Upper lobe of left lung (tissue), 6 donors: ENCODE measurements at places on chromosomes 1 and 21. TPM values are rescaled to one million over a fixed set of nuclear protein-coding genes. Genes with fewer than 3 reads are reported as not detected.

The GPR25 gene
- total RNA-seq, result 0.54 TPM

The VAV3 gene
- total RNA-seq, result 13.6 TPM

The RGSL1 gene
- total RNA-seq, result not detected

The ATAD3B gene
- 34.3 TPM for total RNA-seq

The MPZ gene
- total RNA-seq, result 2.3 TPM

The TMEM82 gene
- total RNA-seq, result not detected

The HUNK gene
- 6.2 TPM for total RNA-seq

The DNAI4 gene
- 17.4 TPM for total RNA-seq

The PCBP3 gene
- 10.5 TPM for total RNA-seq

The DNM3 gene
- total RNA-seq, result 18.4 TPM

The C2CD4D gene
- total RNA-seq, result not detected

GRCh38 chr1:52602856-52603600 lies 857 bp downstream of the GPX7 start:
- no peaks in the 10 kb centered on the region for H3K36me3 ChIP-seq
- no peaks in the 10 kb centered on the region for H3K27me3 ChIP-seq
- no peak for DNase-seq
- H3K27ac ChIP-seq, result peak overlapping the region; percentile 34

DNA sequence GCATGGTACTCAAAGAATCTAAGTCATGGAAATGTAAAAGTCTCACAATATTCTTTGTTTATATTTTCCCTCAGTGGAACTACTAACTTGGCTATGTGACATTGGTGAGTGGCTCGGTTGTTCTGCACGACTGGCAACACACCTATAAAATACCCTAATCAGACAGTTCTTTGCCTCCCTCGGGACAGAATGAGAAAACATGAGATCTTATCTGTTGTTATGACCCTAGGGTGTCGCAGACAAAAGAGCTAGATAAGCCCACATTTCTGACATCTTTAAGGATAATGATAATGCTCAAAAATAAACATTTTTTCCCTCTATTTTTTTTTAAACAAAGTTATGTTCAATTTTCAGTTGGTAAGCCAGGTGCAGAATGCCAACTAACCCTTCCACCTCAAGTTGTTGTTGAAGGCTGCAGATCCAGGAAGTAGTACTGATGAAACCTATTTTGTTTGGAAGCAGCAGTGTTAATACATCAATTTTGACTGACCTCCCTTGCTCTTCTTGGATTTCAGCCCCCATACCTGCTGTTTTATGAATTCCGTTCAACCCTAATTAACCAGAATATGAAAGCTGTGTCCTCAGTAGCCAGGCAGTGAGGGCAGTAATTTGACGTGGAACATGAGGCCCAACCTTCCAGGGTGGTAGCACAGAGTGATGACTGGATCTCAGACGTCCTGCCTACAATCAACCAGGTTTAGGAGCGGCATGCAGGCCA lies 108.7 kb upstream of the DUSP10 start:
- H3K27me3 ChIP-seq, result no peaks in the 10 kb centered on the region
- H3K27ac ChIP-seq, result no peak overlapping the region
- DNase-seq, result no peak
- no peak overlapping the region for H3K4me3 ChIP-seq
- H3K36me3 ChIP-seq, result no peaks in the 10 kb centered on the region
- H3K4me1 ChIP-seq, result no peaks in the 10 kb centered on the region

GRCh38 chr1:12336413-12336812 lies 106.6 kb downstream of the VPS13D start:
- H3K27ac ChIP-seq, result no peak overlapping the region
- H3K27me3 ChIP-seq, result no peaks in the 10 kb centered on the region
- DNase-seq, result no peak
- H3K36me3 ChIP-seq, result peaks cover 29% of the 10 kb centered on the region
- no peak overlapping the region for H3K4me3 ChIP-seq
- H3K4me1 ChIP-seq, result peaks cover 7% of the 10 kb centered on the region

DNA sequence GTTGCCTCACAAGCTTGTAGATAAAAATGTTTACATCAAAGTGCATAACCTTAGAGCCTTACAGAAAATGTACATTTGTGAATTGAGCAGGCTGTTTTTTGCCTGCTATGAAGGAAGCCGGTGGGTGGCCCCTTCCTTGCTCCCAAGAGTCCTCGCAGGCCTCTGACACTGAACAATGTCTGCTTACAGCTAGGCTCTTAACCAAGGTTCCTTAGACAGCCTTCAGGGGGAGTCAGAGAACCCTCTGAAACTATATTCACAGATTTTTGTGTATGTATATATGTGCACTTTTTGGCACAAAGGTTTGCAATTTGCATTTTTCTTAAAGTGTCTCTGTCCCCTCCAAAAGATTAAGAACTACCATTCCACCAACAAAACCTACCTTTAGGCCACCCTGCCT lies 282.6 kb downstream of the BARHL2 start:
- no peak overlapping the region for H3K4me3 ChIP-seq
- H3K4me1 ChIP-seq, result no peaks in the 10 kb centered on the region
- no peaks in the 10 kb centered on the region for H3K27me3 ChIP-seq

DNA sequence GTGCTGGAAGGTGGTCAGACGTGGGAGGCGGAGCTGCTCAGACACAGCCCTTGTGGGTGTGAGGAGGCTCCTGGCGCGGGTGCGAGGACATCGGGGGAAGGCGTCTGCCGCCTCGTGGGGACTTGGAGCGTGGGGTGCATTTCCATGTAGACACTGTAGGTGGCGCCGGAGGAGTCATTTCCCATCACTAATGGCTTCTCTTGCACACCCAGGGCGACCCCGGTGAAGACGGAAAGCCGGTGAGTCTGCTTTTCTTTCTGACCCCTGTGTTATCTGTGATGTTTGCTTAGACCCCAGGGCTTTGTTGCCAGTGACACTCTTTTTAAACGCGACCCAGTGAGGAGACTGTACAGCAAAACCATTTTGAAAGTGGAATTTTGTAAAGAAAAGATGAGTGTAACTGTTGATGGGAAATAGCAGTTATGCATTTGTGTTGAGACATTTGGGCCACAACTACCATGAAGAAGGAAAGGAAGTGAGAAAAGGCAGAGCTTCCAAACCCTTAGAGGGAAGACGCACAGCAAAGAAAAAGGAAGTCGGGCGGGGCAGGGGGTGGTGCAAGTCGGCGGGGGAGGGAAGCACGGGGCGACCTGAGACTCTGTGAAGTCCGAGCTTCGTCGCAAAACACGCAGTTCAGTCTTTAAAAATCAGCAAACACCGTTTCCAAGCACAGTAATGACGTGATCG lies 64.0 kb downstream of the SLC19A1 start:
- H3K4me1 ChIP-seq, result peaks cover 19% of the 10 kb centered on the region
- H3K27ac ChIP-seq, result peak overlapping the region; percentile 78
- peak overlapping the region; percentile 23 for H3K4me3 ChIP-seq
- DNase-seq, result peak; percentile 82
- H3K27me3 ChIP-seq, result no peaks in the 10 kb centered on the region
- H3K36me3 ChIP-seq, result peaks cover 34% of the 10 kb centered on the region

GRCh38 chr1:240658312-240658960 lies 46.5 kb upstream of the GREM2 start:
- H3K27ac ChIP-seq, result no peak overlapping the region
- DNase-seq, result no peak
- H3K36me3 ChIP-seq, result no peaks in the 10 kb centered on the region
- H3K27me3 ChIP-seq, result no peaks in the 10 kb centered on the region
- H3K4me1 ChIP-seq, result no peaks in the 10 kb centered on the region
- no peak overlapping the region for H3K4me3 ChIP-seq

GRCh38 chr1:181113059-181113641 lies 24.6 kb downstream of the IER5 start:
- no peak for DNase-seq
- no peaks in the 10 kb centered on the region for H3K36me3 ChIP-seq
- peaks cover 31% of the 10 kb centered on the region for H3K4me1 ChIP-seq
- H3K27me3 ChIP-seq, result no peaks in the 10 kb centered on the region
- no peak overlapping the region for H3K4me3 ChIP-seq

- H3K36me3 ChIP-seq, result no peaks in the 10 kb centered on the region
- no peaks in the 10 kb centered on the region for H3K27me3 ChIP-seq
- H3K27ac ChIP-seq, result no peak overlapping the region
- no peaks in the 10 kb centered on the region for H3K4me1 ChIP-seq
- DNase-seq, result no peak
- no peak overlapping the region for H3K4me3 ChIP-seq
Observed at GRCh38 chr1:75870951-75871350, 61.3 kb downstream of the ASB17 start.

GRCh38 chr21:27047658-27048314 lies 80.9 kb upstream of the ADAMTS5 start:
- DNase-seq, result no peak
- H3K4me3 ChIP-seq, result no peak overlapping the region
- H3K27ac ChIP-seq, result no peak overlapping the region
- H3K36me3 ChIP-seq, result no peaks in the 10 kb centered on the region

GRCh38 chr21:38852278-38852677 lies 46.5 kb downstream of the ETS2 start:
- no peaks in the 10 kb centered on the region for H3K27me3 ChIP-seq
- no peak for DNase-seq
- H3K4me3 ChIP-seq, result no peak overlapping the region
- H3K36me3 ChIP-seq, result no peaks in the 10 kb centered on the region
- H3K4me1 ChIP-seq, result no peaks in the 10 kb centered on the region

- H3K4me1 ChIP-seq, result peaks cover 10% of the 10 kb centered on the region
- H3K36me3 ChIP-seq, result no peaks in the 10 kb centered on the region
- H3K27me3 ChIP-seq, result no peaks in the 10 kb centered on the region
- no peak overlapping the region for H3K4me3 ChIP-seq
- DNase-seq, result peak; percentile 59
Observed at GRCh38 chr1:179814546-179814838, 63.1 kb downstream of the TOR1AIP2 start.

- no peaks in the 10 kb centered on the region for H3K27me3 ChIP-seq
- H3K4me3 ChIP-seq, result no peak overlapping the region
- no peak overlapping the region for H3K27ac ChIP-seq
- H3K4me1 ChIP-seq, result no peaks in the 10 kb centered on the region
- H3K36me3 ChIP-seq, result no peaks in the 10 kb centered on the region
- DNase-seq, result no peak
Observed at GRCh38 chr21:26225046-26225445, 54.5 kb upstream of the APP start.

- no peaks in the 10 kb centered on the region for H3K27me3 ChIP-seq
- no peak overlapping the region for H3K4me3 ChIP-seq
- peak overlapping the region; percentile 41 for H3K27ac ChIP-seq
- H3K4me1 ChIP-seq, result peaks cover 34% of the 10 kb centered on the region
Observed at GRCh38 chr1:225767634-225768540, 9.7 kb upstream of the SRP9 start.

GRCh38 chr1:40799351-40799867 lies 15.8 kb downstream of the KCNQ4 start:
- H3K27me3 ChIP-seq, result no peaks in the 10 kb centered on the region
- H3K4me3 ChIP-seq, result no peak overlapping the region
- peaks cover 19% of the 10 kb centered on the region for H3K4me1 ChIP-seq
- DNase-seq, result no peak
- no peak overlapping the region for H3K27ac ChIP-seq
